BE2C (cell line): ENCODE measurements at places on chromosomes 5 and 9.

GRCh38 chr5:65612298-65612907 lies 11.7 kb downstream of the TRIM23 start:
- DNase-seq = no peak

- DNase-seq = no peak
These were observed 642.1 kb downstream of the KCTD16 start for GRCh38 chr5:144812763-144813162.

DNA sequence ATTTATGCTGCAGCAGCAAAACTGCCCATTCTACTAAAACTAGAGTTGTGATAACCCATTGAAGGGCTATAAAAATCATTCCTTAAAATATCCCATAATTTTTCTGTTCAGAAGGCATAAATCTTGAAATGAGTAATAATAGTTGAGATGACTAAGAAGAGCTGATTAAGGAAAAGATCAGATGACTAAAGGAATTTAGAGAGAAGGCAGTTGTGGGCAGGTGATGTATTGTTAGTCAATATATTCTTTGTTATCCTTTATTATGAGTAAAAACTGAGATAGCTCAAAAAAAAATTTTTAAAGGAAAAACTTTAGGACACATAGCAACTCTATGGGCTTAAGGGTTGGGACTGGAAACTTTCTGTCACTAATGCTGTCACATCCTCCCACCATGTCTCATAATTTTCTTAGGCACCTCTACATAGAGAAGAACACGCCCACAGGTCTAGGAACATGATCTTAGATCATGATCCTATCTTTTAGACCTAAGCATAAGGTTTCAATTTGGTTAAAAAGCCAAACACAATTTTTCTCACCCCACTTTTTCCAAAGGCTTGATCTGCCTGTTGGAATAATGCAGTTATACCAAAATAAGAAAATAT lies 597.5 kb upstream of the MEF2C start:
- no peak for DNase-seq

GRCh38 chr5:139877129-139877597 lies 81.6 kb downstream of the PSD2 start:
- no peak for DNase-seq

DNA sequence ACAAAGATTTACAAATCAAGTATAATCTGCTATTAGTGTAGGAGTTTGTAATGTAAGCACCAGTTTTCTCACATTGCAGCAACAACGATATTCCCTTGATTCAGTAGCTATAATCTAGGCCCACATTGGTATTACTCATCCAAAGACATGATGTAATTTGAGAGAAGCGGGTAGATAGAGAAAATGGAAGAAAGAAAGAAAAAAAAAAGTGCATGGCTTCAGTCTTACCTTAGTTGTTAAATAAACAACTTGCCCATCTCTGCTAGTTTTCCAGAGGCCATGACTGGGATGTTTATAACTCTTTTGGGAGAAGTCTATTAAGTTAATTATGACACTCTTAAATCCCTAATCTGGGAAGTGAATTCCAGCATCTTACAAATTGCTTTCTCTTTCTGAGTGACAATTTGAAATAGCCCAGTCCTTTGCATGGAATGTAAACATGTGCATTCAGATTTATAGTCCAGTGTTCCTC lies 2.8 kb downstream of the MELK start:
- DNase-seq = no peak

DNA sequence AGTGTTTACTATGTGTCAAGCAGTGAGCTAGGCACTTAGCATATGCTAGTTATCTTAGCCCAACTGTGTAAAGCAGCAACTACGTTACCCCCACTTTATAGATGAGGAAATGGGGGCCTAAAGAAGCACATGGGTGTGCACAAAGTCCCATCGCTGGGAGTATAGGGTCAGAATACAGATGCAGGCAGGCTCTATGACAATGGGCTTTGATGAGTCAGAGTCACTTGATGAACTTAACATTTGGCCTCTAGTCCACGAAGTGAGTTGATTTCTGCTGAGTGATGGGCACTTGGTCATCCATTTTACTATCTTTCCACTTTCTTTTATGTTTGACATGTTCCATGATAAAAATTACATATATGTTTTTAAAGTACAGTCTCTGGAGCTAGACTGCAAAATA lies 204.3 kb downstream of the TRIM32 start:
- no peak for DNase-seq

DNA sequence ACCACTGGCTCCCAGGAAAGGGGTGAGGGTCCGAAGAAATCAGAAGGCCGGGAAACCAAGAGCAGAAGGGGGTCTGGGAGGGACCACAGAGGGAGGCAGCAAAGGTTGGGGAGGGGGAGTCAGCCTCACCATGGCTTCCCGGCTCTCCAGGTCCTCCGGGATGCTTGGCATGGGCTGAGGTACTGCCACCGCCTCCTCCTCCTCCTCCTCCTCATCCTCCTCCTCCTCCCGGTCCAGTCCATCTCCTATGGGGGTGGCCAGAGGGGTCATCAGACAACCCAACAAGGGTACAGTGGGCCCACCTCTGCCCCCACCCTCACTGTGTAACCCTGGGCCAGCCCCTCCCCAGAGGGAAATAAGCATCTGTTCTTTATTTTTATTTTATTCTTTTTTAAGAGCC lies 17.5 kb downstream of the GOLGA2 start:
- no peak for DNase-seq

DNA sequence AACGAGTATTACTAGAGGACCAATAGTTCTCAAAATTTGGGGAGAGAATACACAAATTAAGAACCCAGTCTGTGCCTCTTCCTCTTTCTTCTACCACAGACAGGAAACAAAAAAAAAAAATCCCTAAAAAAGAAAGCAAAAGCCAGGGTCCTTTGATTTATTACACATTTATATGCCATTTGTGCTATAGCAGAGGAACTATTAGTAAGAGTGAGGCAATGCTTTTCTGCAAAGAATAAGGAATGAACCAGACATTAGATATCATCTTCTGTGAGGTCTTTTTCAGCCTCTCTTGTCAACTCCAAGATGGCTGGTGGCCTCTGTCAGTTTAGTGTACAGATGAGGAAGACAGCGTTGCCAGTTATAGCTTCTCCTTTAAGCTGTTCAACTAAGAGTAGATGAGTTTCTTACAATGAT lies 127.6 kb downstream of the RFX3 start:
- DNase-seq = no peak
